Naive thymus-derived CD8-positive, alpha-beta T cell (primary cell): ENCODE measurements at places on chromosomes 7 and 10.

DNA sequence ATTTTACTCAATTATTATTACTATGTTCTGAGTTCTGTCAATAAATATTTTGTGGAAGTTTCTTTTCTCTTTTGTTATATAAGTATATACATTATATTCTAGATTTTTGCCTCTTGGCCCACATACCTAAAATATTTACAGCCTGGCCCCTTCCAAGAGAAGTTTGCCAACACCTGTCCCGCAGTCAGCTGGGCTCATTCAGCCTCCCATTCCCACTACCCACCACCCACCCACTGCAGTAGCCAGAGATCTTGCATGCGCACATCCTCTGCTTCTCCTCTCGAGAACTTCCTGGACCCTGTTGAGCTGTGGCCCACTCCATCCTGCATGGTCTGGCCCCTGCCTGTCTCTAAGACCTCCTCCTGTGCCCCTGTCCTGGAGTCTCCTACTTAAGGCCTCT is 33.6 kb downstream of the WIPF3 start:
- DNase-seq: no peak

- DNase-seq: no peak
Observed at GRCh38 chr10:1696106-1696505, 41.2 kb downstream of the ADARB2 start.

DNA sequence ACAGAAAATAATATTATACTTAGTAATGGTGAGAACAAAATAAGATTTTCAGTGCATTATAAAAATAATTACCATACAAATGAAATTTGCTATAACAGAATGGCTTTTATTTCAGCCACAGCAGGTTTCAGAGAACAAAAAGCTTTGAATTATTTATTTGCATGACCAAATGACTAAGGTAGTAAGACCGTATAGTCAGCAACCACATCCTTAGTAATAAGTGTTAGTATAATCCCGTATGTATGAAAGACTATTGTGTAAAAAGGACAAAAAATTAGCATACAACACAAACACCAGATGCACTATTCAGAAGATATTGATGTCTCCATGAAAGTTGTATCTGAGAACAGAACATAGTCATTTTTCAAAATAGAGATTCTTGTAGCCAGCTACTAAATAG is 12.2 kb downstream of the PDZD8 start:
- no peak for DNase-seq

DNA sequence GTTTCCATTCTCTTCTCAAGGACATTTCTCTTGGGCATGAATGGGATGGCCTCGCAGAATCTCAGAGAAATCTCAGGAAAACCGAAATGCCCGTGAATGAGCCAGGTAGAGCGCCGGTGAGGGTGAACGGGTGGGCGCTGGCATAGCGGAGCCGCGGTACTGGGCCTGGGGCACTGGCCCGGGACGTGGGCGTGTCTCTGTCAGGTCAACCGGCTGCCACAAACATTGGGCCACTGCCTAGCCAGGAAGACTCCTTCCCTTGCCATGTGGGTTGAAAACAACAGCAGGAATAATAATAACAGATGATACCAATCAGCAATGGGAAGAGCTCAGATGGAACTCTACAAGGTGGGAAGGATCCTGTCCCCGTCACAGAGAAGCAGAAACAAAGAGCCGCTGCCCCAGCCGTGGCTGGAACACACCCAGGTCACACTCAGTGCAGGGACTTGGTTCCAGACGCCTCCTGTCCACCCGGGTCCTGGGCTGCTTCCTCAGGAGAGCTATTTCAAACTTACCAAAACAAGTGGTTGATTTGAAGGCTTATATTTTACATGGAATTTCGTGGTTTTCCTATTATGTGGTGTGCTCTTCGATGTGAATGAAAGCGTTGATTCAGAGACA is 51.1 kb upstream of the EBF3 start:
- no peak for DNase-seq

GRCh38 chr7:157007470-157008066 is 2.9 kb downstream of the MNX1 start:
- DNase-seq: no peak

DNA sequence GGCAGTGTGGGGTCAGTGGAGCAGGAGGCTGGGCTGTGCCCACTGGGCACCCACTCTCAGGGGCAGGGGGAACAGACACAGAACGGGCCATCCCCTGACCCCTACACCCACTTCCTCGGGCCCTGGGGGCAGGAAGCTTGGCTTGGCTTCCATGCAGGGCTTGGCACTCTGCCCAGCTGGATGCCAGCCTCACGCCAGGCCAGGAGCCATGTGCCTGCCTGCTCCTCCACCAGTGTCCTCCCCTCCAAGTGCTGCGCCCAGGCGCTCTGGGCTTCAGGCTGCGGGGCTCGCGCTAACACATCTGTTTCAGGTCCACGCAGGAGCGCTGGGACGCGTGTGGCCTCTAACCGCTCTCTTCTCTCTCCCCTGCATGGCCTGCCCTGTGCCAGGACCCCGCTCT is 12.7 kb downstream of the LDB3 start:
- DNase-seq: no peak

DNA sequence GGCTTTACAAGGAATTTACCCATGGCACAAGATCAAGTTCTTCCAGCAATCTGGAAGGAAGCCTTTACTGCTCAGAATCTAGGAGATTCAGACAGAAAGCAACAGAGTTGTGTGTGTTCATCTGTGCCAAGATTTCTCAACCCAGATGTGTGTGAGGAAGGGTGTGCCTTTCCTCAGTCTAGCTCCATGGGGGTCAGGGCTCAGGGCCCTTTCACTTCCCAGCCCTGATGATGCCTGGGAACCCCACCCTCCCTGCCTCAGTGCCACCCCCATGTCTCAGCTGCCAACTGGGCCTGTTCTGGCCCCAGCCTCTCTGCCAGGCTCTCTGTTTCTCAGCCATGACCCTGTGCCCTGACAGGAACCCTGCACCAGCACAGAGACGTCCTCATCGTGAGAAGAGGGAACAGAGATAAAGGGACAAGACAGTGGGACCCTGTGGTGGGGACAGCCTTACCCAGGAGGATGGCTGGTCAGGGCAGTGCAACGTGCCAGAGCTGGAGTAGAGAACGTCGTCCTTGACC is 102.0 kb downstream of the VIPR2 start:
- DNase-seq: no peak

- DNase-seq: no peak
Observed at GRCh38 chr10:132916956-132917666, 25.3 kb downstream of the CFAP46 start.

- no peak for DNase-seq
Observed at GRCh38 chr7:18384491-18385143, 110.9 kb upstream of the HDAC9 start.

GRCh38 chr7:3670898-3671297 is 369.8 kb downstream of the SDK1 start:
- no peak for DNase-seq

DNA sequence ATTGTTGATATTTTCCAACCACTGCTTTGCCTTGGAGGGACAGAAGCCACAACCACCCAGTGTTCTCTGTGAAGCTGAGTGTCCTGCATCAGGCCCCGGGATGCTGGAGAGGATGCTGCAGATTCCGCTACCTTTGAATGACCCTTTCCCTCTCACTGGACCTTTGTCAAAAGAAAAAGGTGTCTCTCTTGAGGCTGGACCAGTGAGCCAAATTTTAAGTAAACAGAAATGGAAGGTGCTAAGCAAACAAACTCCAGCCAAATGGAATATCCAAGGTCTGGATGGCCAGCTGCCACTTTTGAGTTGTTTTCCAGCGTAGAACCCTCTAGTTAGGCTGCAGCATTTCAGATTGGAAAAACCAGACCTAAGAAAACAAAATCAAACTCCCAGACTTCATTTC is 145.5 kb downstream of the TRIL start:
- no peak for DNase-seq

- DNase-seq: no peak
Observed at GRCh38 chr10:46247808-46248569, 38.8 kb upstream of the ANTXRL start.

DNA sequence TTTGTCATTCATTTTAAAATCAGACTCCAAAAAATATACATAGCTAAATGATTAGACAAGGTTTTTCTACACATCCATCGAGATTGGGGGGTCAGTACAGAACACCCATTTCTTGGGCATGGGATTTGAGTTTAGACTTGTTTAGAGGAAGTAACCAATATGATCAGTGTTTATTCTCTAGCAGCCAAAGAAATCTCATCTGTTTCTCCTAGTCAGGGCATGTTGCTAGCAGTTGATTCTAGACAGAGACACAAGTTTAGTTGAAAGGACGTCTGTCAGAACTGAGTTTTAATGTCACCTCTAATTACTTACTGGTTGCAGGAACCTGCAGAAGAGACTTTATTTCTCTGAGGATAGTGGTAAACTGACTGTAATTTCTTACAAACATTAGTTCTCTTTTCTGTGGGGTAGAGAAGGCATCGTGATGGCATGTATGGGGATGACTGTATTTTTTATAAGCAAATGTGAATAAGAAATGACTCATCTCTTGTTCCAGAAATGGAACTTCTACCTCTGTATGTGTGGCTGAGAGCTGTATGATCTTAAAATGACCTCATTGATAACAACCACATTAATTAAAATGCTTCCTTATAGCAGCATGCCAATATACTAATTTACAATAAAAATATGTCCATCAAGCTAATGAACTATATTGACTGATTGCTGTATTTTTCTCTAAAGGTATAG is 30.6 kb upstream of the RHOBTB1 start:
- DNase-seq: no peak

GRCh38 chr10:36126076-36126475 is 484.0 kb upstream of the FZD8 start:
- no peak for DNase-seq

GRCh38 chr7:67716729-67717128 is 720.1 kb downstream of the TYW1 start:
- DNase-seq: no peak

GRCh38 chr7:37758501-37759045 is 75.0 kb downstream of the GPR141 start:
- DNase-seq: no peak

GRCh38 chr10:47289921-47290320 is 10.1 kb upstream of the GDF10 start:
- DNase-seq: no peak

- no peak for DNase-seq
Observed at GRCh38 chr10:3761021-3761686, 23.9 kb downstream of the KLF6 start.

- DNase-seq: no peak
Observed at GRCh38 chr7:69654381-69654780, 56.1 kb downstream of the AUTS2 start.

DNA sequence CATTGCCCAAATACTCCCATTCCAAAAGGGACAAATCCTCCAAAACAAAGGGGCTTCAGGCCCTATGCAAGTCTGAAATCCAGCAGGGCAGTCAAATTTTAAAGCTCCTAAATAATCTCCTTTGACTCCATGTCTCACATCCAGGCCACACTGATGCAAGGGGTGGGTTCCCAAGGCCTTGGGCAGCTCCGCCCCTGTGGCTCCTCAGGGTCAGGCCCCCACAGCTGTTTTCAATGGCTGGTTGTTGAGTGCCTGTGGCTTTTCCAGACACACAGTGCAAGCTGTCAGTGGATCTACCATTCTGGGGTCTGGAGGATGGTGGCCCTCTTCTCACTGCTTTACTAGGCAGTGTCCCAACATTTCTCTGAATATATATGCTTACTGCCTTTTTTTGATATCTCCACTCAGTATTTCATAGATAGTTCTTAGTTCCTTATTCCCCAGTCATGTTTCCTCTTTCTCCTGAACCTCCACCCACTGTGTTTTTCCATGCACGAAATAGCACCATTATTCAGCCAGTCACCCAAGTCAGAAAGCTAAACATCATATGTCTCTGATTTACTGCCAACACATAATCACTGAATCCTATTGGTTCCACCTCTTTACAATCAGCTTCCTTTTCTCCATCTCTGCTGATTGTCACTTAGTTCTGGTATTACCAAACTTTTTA is 172.6 kb upstream of the CACNA2D1 start:
- no peak for DNase-seq

DNA sequence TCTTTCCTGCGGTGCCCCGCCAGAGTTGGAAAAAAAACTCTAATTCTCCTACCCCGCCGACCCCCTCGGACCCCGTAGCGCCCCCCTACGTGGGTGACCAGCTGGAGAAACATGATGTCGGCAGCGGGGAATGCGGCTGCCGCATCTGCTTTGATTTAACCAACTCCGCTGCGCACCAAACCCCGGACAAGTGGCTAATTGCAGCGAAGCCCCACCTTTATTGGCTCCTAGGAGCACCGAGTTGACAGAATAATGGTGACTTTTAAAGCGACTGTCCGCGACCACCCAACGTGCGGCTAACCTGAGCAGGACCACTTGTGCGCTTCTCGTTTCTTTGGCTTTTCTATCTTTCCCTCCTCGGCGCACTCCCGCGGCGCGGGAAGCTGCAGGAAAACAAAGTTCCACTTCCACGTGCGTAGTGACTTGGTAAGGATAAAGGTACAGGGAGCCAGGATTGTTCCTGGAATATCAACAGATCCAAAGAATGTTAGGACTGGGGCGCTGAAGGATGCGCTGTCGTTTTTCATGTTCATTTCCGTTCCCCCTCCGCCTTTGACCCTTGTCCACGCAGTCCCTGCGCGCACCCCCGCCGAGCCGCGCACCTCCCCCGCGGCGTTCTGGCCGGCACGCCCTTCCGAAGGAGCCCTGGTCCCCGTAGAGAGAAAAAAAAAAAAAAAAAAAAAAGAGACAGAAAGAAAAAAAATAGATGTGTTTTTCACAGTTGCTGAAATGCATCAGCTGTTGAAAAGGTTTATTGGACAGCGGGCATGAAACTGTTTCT is 1.4 kb downstream of the WNT16 start:
- DNase-seq: no peak

GRCh38 chr10:127441350-127442219 is 107.5 kb upstream of the NPS start:
- no peak for DNase-seq

DNA sequence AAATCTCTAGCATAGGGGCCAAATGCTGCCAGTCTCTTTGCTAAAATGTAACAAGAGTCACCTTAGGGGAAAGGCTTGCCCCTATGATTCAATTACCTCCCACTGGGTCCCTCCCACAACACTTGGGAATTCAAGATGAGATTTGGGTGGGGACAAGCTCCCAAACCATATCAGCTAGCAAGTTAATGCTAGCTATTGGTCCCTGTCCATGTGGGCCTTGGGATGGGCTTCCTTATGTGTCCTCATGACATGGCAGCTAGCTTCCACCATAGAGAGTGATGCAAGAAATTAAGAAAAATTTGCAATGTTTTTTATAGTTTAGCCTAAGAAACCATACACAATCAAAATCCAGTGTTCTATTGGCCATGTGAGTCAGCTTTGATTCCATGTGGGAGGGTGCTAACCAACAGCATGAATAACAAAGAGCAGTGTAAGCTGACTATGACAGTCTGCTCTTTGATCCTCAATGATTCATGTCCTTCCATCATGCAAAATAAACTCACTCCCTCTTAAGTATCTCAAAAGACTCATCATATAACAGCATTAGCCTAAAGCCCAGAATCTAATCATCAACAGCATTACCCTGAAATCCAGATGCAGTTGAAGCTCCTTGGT is 21.7 kb upstream of the ZNF365 start:
- DNase-seq: no peak

- no peak for DNase-seq
Observed at GRCh38 chr7:156999958-157000726, 10.3 kb downstream of the MNX1 start.
